ENCODE measurements at places on chromosomes 1 and 21.

DNA sequence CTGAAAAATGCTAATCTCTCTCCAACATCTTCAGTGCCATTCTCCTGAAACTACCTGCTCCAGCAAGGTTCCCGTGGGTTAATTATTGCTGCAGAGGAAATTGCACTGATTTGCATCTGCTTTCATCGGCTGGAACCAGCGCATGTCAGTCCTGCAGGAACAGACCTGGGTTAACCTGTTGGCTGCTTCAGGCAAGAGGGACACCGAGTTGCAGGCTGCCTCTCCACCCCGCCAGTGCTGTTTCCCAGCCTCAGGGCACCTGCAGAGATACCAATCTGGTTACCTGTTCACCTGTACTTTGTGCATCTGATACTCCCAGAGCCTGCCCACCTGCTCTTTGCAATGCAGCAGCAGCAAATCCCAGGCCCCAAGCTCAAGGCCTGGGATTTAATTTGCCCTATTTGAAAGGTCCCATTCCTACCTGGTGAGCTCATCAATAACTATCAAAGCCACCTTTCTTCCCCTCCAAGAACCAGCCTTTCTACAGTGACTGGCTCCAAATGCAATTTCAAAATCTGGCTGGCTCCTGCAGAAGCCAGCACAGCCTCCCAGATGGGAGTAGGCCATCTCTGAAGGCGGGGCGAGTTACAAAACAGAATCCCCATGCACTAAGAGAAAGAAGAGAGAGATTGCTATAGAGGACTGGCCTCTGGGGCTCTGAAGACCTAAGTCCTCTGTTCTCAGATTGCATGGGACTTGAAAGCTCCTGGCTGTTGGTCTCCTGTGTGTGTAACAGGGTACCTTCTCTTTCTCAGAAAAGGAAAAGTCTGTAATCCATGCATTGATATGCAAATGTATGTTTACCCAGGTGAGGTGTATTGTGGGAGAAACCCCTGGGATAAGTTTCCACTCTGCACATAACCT lies 67.8 kb downstream of the TOMM20 start:
- DNase-seq, result no peak

DNA sequence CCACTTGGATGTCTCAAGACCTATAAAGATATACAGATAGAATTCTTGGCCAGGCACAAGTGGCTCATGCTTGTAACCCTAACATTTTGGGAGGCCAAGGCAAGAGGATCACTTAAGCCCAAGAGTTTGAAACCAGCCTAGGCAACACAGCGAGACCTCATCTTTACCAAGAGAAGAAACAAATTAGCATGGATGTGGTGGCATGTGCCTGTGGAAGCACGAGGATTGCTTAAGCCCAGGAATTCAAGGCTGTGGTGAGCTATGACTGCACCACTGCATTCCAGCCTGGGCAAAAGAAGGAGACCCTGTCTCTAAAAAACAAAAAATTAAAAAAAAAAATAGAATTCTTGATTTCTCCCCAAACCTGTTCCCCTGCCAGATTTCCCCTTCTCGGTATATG lies 8.3 kb downstream of the ASAP3 start:
- no peak for DNase-seq

- DNase-seq, result no peak
Observed at GRCh38 chr1:216044538-216044937, 378.7 kb downstream of the USH2A start.

GRCh38 chr1:200376528-200376927 lies 33.3 kb downstream of the ZNF281 start:
- DNase-seq, result no peak

GRCh38 chr1:181479137-181479745 lies 4.1 kb upstream of the CACNA1E start:
- no peak for DNase-seq

GRCh38 chr1:46619656-46620258 lies 3.1 kb upstream of the MOB3C start:
- DNase-seq, result no peak

DNA sequence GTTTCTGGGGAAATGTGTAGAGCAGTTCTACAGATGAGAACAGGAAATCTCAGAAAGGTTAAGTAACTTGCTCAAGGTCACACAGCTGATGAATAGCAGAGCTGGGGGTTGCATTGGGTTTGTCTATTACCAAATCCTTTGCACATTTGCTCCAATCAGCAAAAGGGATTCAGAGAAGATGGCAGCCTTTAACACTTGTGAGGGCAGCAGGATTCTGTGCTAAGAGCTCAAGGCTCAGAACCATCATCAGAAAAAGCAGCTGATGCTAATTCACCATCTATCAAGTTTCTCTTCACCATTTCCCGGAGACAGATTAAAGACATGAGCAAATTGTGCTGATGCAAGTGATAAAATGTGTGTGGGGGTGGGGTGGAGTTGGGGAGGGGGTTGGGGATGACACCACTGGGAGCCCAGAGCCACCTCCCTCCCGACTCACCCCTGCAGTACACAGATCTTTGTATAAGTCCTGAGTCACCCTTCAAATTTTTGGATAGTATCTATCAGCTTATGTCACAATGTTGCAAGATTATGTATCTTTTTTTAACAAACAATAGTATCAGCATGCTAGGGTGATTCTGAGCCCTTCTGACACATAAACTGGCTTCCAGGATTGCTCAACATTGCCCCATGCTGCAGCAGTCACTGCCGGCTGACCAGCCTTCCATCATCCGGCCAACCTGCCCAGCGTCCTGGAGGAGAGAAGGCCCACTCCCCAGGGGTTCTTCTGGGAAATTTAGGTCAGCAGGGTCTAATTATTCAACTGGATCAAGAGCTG lies 2.8 kb upstream of the SPSB1 start:
- no peak for DNase-seq
